ENCODE measurements at places on chromosomes 7 and 10.

GRCh38 chr10:665579-666091 is 23.8 kb downstream of the DIP2C start:
- DNase-seq = no peak

DNA sequence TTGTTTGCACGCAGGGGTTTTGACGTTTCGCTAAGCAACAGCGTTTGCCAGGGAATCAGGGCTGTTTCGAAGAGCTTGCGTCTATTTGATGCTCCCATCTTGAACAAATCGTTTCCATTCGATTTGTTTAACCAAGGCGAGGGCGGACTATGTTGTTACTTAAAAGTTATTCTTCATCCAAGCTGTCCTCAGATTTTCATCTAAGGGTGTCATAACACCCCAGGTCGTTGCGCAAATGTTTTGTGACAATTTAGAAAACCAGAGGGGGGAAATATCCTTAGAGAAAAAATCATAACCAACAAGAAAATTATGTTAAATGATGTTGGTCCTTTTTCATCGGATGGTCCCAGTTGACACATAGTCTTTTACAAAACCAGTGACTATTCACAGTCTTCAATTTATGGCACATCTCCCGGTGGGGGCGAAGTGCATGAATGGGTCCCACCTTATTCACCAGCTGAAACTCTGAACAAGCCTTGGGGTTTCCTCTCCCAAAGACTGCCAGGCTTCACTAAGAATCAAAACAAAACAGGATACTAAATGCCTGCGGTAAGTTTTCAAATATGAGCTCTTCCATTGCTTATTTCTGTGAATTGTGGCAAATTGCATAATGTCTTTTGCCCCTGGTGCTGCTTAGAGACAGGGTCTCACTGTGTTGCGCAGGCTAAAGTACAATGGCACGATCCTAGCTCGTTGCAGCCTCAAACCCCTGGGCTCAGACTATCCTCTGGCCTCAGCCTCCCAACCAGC is 109.9 kb downstream of the REEP3 start:
- DNase-seq = no peak

GRCh38 chr7:155333346-155334234 is 35.9 kb downstream of the INSIG1 start:
- DNase-seq = no peak

- no peak for DNase-seq
These were observed 1.6 kb downstream of the PWWP2B start for GRCh38 chr10:132398566-132398991.

- DNase-seq = no peak
These were observed 123.3 kb downstream of the TRRAP start for GRCh38 chr7:99001482-99002147.

GRCh38 chr7:79984210-79984609 is 150.4 kb upstream of the GNAI1 start:
- no peak for DNase-seq

DNA sequence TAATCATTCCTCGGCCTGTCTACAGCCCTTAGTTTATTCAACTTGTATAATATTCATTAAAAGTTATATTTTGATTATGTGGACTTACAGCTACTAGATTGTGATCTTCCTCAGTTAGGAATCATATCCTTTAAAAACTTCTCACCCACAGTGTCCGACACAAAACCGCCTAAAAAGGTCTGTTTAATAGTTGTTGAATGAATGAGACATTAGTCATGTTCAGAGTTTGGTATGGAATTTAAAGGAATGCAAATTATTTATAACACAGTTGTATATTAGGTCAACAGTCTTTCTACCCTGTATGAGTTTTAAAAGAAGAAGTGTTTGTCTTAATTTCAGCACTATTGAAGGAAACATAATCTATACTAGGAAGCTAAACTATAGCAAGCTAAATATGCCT is 390.0 kb downstream of the ARL4A start:
- no peak for DNase-seq

DNA sequence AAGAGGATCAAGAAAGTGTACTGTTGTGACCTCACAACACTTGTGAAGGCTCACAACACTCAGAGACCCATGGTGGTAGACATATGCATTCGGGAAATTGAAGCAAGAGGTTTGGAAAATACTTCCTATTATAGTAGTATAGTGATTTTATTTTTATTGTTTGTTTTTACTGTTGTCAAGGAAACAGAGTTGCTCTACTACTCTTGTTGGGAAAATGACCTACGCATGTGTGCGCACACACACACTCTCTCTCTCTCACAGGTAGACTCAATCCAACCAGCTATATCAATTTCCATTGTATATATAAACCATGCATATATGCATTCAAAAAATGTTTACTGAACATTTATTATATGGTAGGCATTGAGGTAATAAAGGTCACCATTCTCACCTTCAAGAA is 63.7 kb upstream of the PRR15 start:
- no peak for DNase-seq

- DNase-seq = no peak
These were observed 83.4 kb downstream of the CHST15 start for GRCh38 chr10:124010024-124010423.

DNA sequence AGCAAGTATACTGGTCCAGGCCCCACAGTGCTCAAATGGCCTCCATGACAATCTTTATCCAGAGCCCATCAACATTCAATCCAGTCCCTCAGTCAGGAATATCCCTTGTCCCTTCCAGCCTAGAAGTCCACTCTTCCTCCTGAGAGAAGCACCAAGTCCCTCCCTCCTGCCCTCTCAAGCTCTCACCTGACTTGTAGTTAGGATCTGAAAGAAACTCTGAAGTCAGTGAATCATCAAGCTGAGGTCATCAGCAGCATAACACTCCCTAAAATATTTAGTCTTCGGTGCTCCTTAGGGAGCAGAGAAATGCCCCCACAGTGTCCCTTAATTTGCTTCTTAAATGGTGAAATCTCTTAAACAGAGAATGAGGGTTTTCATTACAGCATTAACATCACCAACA is 31.0 kb downstream of the GRM8 start:
- no peak for DNase-seq

GRCh38 chr10:10777279-10777678 is 240.4 kb upstream of the CELF2 start:
- DNase-seq = no peak

- DNase-seq = no peak
These were observed 7.5 kb downstream of the PDGFA start for GRCh38 chr7:512146-512510.

DNA sequence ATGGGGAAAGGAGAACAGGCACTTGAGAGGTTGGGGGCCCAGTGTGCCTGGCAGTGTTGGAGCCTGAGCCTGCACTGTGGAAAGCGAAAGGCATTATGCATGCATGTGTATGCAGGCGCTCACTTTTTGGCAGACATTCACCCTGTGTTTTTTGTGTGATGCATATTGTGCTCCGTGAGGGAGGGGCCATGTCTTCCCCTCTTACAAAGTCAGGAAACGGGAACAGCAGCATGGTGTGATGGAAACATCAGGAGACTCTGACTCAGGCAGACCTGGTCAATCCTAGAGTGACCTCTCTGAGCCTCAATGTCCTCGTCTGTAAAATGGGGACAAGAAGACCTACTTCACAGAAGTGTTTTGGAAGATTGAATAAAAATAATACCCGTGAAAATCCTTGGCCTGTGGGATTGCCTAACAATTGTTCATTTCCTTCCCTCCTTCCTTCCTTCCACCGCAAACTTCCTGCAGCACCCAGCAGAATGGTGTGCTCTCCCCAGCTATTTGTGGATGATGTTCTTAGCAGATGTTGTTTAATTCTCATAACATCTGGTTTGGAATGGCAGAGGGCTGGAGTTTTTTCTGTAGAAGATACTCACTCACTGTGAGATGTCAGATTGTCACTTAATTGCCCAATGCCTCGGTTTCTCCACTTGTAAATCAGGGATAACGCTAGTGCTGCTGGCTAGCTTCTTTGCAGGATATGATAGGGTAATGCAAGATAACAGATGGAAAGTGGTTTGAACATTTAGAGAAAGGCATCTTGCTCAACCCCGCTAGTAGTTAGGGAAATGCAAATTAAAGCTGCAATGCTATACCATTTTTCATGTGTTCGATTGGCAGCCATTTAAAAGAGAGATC is 39.8 kb downstream of the CDH23 start:
- no peak for DNase-seq

- no peak for DNase-seq
These were observed 93.5 kb downstream of the AKAP9 start for GRCh38 chr7:92034116-92034515.

DNA sequence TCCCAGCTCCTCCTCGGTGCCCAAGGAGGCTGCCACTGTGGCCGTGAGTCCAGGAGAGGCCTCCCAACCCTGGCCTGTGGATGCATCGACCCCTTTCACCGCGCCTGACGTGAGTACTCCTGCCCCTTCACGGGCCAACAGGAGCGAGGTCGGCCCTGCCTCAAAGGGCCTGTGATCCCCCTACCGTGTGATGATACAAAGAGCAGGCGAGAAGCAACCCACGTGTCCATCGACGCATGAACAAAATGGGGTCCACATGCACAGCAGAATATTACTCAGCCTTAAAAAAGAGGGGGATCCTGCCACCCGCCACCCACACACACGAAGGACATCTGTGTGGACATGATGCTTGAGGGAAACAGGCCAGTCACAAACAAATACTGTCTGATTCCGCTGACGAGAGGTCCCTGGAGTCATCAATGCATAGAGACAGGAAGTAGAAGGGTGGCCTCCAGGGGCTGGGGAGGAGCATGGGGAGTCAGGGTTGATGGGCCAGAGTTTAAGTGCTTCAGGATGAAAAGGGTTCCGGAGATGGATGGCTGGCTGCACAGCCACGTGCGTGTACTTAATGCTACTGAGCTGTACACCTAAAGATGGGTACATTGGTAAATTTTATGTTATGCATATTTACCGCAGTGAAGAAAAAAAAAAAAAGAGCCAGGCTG is 151.9 kb downstream of the PRKAG2 start:
- no peak for DNase-seq

- DNase-seq = no peak
These were observed 687.6 kb downstream of the LRMDA start for GRCh38 chr10:76119036-76119435.

GRCh38 chr7:107414198-107414597 is 55.7 kb upstream of the GPR22 start:
- no peak for DNase-seq

DNA sequence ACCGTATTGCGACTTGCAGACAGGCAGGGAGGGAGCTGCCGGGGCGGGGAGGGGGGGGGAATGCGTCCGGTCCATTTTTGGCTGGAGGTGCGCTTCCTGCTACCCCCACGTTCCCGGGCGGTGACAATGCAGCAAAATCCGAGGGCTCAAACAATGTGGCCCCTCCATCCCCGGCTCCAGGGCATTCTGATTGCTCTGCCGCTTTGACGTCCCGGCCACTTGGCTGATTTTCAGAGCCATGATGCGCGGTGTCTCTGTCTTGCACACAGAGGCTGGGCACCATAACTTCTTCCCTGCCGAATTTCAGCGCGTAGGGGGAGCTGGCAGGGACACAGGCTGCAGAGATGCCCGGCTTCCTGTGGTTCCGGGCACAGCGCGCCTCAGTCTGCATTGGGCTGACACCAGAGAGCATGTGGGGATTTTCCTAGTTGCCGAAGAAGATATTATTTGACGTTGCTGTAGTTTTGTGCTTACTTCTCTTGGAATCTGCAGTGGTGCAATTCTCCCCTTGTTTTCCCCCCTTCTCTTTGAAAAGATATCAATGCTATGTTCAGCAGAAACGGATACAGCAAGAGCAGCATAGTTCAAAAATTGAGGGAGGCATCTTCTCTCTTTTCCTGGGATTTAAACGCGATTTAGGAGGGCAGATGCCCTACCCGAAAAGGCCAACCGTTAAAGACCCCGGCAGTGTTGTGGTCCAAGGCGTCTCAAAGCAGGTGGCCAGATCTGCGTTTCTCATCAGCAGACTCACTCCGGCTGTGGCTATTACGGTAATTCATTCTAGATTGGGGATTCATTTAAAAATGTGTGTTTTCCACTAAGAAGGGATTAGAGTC is 1.4 kb downstream of the HECW1 start:
- DNase-seq = no peak

DNA sequence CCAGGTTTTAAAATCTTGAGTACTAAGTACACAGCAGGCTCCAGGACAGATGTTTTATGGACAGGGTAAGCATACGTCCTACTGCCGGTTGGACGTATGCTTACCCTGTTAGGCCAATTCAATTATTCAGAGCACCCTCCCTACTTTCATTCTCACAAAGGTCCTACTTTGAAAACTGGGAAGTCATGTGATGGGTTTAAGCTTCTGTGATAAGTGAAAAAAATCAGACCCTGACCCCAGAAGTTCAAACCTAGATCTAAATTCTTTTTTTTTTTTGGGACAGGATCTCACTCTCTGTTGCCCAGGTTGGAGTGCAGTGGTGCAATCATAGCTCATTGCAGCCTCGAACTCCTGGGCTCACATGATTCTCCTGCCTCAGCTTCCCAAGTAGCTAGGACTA is 55.2 kb downstream of the HIPK2 start:
- no peak for DNase-seq

- DNase-seq = no peak
These were observed 3.7 kb upstream of the ATOH7 start for GRCh38 chr10:68235581-68235980.

DNA sequence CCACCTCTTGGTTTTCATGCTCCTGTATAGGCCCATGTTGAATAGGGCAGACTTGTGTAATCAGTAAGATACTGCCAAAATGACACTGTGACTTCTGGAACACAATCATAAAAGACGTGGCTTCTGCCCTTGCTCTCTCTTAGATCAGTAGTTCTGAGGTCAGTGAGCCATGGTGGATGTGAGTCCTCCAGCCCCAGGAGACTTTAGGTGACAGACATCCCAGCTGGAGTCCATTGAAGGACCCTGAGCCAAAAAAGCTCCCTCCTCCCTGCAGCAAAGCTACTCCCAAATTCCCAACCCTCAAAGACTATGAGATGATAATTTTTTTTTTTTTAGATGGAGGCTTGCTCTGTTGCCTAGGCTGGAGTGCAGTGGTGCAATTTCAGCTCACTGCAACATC is 3.2 kb upstream of the RADIL start:
- DNase-seq = no peak

GRCh38 chr7:32518534-32519140 is 23.3 kb downstream of the AVL9 start:
- DNase-seq = no peak

- DNase-seq = no peak
These were observed 2.5 kb upstream of the LFNG start for GRCh38 chr7:2517026-2517425.

DNA sequence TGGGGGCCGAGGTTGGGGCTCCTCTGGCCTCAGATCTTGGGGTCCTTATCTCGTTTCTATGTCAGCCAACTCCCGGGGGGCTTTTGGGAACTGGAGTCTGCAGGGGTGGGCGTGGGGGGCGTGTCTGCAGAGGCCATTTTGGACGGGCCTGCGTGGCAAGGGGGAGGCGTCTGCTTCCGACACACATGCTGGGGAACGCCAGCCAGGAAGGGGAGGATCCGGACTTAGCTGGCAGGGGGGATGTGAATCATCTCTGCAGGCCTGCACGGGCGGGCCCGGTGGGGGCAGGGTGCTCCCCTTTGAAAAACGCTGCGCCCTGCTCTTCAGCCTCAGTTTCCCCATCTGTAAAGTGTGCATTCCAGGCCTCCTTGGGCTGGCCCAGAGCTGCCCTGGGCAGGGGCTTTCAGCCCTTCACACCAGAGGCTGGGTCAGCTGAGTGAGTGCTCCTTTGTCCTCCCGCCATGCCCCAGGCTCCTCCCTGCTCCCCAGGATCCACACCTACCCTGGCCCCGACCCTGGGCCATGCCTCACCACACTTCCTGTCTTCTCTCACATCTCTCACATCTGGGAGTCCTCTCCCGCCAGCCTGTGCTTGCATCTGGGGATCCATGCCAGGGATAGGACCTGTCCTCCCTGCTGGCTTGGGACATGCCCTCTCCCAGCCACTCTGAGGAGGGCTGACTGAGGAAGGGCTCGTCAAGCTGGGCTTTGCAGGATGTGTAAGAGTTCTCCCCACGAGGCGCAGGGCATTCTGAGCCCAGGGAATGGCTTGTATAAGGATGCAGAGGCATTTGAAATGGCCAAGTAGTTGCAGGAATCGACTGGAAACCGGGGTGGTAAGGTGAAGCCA is 172.6 kb upstream of the TNRC18 start:
- peak; percentile 42 for DNase-seq

All from activated CD4-positive, alpha-beta T cell treated with anti-CD3 and anti-CD28 coated beads, Interleukin-2, amount 50 U/mL, for 1 hour (primary cell).